Stimulated activated CD4-positive, alpha-beta T cell treated with anti-CD3 and anti-CD28 coated beads, Interleukin-12 subunit alpha, Interleukin-12 subunit beta, amount 100 ng/mL, for 24 hours (primary cell): ENCODE measurements at places on chromosomes 7 and 10.

GRCh38 chr10:15897287-15897686 is 37.0 kb upstream of the MINDY3 start:
- DNase-seq: no peak

GRCh38 chr10:21456160-21456559 is 69.3 kb downstream of the SKIDA1 start:
- DNase-seq: no peak

GRCh38 chr10:122170802-122171201 is 100.3 kb upstream of the BTBD16 start:
- DNase-seq: no peak

- DNase-seq: no peak
Measured at GRCh38 chr10:123843835-123844234, 47.8 kb downstream of the CPXM2 start.

DNA sequence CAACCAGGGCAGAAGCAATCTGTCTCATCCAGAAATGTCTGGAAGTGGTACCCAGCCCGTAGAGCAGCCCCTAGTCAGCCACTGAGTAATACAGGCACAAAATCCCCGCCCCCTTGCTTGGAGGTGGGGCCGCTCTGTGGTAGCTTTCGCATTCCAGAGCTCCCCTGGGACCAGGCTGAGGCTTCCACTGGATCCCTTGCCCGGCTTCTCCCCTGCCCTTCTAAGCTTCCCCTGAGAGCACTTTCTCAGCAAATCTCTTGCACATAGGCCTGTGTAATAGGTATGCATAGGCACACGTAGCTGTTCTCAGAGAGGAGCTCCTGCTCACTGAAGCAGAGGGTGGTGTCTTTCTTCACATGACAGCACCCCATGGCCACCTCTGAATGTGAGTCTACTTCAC is 144.2 kb downstream of the BMS1 start:
- DNase-seq: no peak

DNA sequence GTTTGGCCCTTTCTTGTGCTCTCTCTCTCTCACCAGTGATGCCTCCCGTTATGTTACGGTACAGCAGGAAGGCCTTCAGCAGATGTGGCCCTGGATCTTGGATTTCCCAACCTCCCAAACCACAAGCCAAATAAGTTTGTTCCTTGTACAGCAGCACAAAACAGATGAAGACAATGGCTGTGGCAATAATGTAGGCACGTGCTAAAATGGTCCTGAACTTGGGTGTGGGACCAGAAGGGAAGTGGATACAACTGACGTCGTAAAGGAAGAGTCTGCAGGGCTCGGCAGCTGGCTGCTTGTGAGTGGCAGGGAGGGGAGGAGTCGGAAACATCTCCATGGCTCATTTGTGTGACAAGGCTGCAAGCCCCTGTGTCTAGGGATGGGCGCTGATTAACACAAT is 26.8 kb downstream of the PROSER2 start:
- DNase-seq: no peak
